Effector CD4-positive, alpha-beta T cell (primary cell): ENCODE measurements at places on chromosomes 3 and 15.
A peak's percentile ranks its signal among the peaks of the same experiment; 100 is the strongest.

DNA sequence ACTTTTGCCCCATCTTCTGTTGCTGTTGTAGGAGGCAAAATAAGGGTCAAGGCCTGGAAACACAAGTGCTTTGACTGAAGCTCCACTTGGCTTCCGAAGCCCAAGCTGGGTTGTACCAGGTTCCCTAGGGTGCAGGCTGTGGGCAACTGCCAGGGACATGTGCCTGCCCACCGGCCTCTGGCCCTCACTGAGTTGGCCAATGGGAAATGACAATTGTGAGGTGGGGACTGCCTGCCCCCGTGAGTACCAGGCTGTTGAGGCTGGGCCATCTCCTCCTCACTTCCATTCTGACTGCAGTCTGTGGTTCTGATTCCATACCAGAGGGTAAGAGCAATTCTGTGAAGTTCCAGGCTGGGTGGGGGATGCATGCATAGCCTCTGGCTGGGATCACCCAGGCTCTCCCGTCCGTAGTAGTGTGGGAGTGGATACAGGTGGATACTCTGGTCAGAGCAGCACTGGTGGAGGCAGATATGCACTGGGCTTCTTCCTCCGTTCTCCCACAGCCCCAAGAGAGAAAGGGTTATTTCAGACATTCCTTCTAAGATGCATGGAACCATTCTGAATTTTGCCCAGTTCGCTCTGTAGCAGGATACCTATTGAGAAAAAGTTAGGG lies at the start of gene ADIPOQ:
ADIPOQ (plus strand) TSS at position 285 of the 613 bp plus-strand sequence. CDS start 10,349 bp downstream, outside the sequence.
- DNase-seq = no peak

- DNase-seq = no peak
Observed at GRCh38 chr3:149487598-149488197, 13.2 kb downstream of the TM4SF4 start.

GRCh38 chr3:47870702-47871260 lies 67.8 kb downstream of the DHX30 start:
- DNase-seq = no peak

GRCh38 chr3:71979175-71979574 lies 194.2 kb upstream of the PROK2 start:
- no peak for DNase-seq

- no peak for DNase-seq
Observed at GRCh38 chr3:166211451-166211850, 374.2 kb upstream of the BCHE start.

DNA sequence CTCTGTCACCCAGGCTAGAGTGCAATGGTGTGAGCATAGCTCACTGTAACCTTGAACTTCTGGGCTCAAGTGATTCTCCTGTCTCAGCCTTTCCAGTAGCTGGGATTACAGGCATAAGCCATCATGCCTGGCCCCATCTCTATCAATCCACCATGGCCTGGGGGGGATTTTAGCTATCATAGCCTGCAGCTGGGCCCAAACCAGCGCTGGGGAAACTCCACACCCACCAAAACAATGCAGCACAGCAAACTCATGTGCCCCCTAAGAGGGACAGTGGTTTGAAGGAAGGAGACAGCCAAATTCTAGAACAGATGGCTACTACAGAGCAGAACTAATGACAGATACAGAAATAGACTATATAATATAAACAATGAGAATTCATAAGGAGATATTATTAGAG lies 13.8 kb upstream of the NSMCE3 start:
- no peak for DNase-seq

- no peak for DNase-seq
Observed at GRCh38 chr3:111652492-111653180, 57.5 kb upstream of the ZBED2 start.

- no peak for DNase-seq
Observed at GRCh38 chr3:105798381-105798934, 70.4 kb downstream of the CBLB start.

GRCh38 chr15:66802025-66803001 lies 100.3 kb downstream of the SMAD6 start:
- no peak for DNase-seq

DNA sequence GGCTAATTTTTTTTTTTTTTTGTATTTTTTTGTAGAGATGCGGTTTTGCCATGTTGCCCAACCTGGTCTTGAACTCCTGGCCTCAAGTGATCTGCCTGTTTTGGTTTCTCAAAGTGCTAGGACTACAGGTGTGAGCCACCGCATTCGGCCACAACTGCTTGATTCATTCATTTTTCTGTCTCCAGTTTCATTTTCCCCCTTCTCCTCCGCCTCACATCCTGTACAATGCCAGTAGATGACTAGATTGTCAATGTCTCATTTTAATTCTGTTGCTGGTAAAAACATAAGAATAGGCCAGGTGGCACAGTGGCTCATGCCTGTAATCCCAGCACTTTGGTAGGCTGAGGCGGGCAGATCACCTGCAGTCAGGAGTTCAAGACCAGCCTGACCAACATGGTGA lies 12.0 kb upstream of the ZNF592 start:
- DNase-seq = peak; percentile 32

DNA sequence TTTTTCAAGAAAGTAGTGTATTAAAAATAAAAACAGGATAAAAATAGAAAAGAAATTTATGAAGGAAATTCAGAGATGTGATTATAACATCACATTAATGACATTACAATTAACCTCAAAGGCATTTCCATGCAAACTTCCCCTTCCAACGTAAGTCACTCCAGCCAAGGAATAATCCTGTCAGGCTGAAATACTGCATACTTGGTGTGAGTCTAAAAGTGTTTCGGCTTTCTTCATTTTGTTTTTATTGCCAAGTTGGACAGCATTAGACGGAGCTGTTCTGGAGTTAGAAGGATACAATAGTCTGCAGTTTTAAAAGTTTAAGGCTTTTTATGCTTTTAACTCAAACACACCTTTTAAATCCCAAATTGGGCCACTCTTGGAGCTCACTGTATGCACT lies 435.0 kb downstream of the MECOM start:
- DNase-seq = no peak

DNA sequence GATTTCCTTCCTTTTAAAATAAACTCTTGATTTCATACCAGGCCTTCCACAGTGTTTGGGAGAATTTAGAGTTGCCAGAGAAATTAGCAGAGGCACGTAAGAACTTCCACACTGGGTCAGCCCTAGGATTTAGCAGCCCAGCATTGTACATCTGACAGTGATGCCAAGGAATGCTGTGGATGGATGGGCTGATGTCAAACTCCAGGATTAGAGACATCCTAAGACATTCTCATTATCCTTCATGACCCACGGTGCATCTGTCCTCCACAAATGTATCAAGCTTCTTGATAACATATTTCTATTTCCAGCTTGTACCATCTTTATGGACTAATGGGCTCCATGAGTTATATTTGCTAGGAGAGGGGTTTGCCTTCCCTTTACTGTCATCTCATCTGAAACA lies 8.0 kb upstream of the TPM1 start:
- no peak for DNase-seq

DNA sequence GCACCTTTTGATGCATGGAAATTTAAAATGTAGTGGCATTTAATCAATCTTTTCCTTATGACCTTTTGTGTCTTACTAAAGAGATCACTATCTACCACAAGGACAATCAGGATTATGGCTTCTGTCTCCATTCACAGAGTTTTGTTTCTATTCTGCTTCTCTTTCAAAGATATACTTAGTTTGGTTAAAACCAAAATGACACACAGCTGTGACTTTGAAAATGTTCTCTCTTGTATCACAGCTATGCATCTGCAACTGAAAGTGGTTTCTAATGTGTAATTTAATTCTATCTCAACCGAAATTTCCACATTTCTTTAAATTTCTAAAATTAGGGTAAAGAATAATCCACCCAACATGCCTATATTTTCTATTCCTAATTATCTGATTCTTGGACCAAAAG lies 27.7 kb downstream of the HLTF start:
- DNase-seq = no peak

GRCh38 chr15:79431636-79432344 lies at the start of gene MINAR1:
MINAR1 (plus strand) TSS chr15:79432336; CDS start chr15:79456148, 23,812 bp downstream.
- no peak for DNase-seq

- no peak for DNase-seq
Observed at GRCh38 chr15:33623010-33623409, 312.2 kb downstream of the RYR3 start.

GRCh38 chr3:50194903-50195500 lies 3.6 kb downstream of the GNAT1 start:
- DNase-seq = no peak

GRCh38 chr3:47802734-47803479 lies at the start of gene DHX30:
DHX30 (plus strand) TSS chr3:47803138; CDS start chr3:47810684, 7,546 bp downstream.
- DNase-seq = peak; percentile 83

DNA sequence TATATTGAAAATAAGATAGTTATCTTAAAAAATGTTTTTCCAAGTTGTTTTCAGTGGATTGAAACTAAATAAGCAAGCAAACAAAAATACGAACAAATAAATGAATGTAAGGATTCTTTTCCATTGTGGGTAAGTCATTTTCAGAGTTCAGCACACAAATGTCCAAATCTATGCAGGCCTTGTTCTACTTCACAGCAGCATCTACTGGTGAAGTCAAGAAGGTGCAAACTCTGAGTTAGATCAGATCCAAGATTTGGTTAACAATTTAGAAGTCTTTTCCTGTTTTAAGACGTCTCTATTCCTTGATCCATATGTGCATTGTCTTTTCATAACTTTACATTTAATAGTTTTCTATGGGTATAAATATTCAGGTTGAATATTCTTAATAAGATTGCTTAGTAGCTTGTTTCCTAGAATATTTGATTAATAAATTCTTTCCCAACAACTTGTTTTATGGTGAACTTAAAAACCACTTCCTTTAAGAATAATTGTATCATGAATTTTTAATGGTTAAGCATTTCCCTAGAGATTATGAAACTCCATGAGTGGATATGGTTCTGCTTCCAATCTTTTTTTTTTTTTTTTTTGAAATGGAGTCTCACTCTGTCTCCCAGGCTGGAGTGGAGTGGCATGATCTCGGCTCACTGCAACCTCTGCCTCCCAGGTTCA lies 10.5 kb downstream of the PTX3 start:
- DNase-seq = no peak

DNA sequence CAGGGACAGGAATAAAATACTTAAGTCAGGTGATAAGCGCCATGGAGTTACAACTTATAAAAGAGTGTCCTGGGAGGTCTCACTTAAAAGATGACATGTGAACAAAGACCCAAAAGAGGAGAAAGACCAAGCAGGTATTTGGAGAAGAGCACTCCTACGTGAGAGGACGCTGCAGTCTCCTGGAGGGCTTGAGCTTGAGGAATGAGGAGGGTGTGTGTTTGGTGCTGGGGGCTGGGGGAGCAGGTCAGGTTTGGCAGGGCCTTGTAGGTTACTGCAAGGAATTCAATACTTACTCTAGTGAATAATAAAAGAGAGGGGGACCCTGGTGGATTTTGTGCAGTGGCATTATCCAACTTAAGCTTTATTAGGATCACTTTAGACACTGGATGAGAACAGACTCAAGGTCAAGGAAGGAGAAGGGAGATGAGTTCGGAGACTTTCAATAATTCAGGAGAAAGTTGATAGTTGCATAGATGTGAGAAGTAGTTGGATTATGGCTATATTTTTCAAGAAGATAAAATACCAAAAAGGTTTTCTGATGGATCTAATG lies 32.4 kb downstream of the TNIK start:
- no peak for DNase-seq

GRCh38 chr3:48518638-48519276 lies 14.8 kb upstream of the SHISA5 start:
- DNase-seq = no peak

DNA sequence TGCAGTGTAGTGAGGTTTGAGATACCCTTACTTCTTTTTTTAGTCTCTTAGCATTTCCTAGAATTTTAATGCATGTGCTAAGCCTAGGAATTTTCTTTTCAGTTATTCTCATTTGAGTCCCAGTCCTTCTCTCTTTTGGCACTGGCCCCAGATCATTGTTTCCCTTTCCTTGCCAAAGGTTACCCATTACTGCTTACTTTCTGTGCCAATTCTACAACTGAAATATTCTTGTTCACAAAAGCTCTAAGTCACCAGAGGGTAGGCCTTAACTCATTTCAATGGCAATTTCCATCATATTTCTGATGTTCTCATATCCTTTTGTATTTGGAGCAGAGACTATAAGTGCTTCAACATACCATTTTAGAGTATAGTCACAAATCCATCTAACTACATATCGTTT lies 199.6 kb upstream of the CBLB start:
- DNase-seq = no peak

GRCh38 chr3:185693985-185694653 lies 108.0 kb downstream of the SENP2 start:
- no peak for DNase-seq

- no peak for DNase-seq
Observed at GRCh38 chr15:98983334-98983733, 24.3 kb downstream of the PGPEP1L start.

DNA sequence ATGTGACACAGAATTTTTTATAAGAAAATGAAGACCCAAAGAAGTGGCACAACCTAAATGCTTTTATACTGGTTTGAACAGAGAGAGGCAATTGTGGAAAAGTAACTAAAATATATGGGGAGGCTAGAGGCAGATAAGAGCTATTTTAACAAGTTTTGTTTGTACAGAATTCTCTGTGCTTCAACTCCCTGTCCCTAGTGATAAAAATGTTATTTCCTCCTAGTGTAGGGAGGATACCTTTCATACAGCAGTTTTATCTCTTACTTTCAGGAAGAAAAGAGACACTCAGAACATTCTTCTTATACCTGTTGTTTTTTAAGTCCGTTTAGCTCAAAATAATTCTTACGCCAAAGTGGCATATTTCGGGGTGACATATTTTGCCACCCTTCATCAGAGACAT lies 21.2 kb upstream of the ZNF639 start:
- no peak for DNase-seq

GRCh38 chr3:5899014-5899761 lies 711.7 kb downstream of the EDEM1 start:
- no peak for DNase-seq

- DNase-seq = no peak
Observed at GRCh38 chr3:166282931-166283330, 445.7 kb upstream of the BCHE start.

DNA sequence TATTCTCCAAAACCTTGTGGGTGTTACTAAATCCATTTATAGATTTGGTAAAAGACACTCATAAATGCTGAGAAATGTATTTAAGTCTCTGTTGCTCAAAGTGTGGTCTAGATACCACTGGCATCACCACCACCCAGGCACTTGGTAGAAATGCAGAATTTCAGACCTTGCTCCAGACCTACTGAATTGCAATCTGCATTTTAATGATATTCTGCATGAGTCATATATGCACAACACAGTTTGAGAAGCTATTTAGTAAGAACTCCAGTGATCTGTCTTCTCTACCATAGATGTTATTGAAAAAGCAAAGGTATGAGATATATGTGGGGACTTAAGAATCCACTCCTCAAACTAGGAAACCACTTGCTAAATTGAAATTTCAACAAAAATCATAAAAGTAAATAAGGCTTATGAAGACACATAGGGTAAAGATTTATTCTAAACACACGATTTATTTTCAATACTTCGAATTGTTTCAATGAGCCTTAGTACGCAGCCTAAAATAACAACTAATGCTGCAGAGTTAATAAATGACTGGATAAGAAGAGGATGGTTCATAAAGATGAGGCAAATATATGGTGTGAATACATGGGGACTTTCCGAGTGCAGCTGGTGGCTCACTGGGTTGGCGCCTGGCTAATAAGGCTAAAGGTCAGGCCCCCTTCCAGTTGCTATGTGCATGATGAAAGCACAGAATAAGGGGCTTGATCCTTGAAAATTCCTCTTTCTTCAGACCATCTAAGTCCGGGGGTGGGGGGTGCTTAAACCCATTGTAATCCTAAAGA lies 813.3 kb downstream of the NR2F2 start:
- no peak for DNase-seq

GRCh38 chr3:56536735-56537134 lies 20.2 kb upstream of the CCDC66 start:
- no peak for DNase-seq

GRCh38 chr15:84929795-84930603 lies 45.5 kb downstream of the SLC28A1 start:
- no peak for DNase-seq

GRCh38 chr3:128007033-128007424 lies 45.2 kb upstream of the SEC61A1 start:
- DNase-seq = no peak
